ENCODE measurements at places on chromosomes 11 and 22.

- no peak for DNase-seq
These were observed 106.9 kb downstream of the ADAMTS15 start for GRCh38 chr11:130555251-130555841.

GRCh38 chr11:128585498-128586238 lies 1.7 kb downstream of the ETS1 start:
- no peak for DNase-seq

GRCh38 chr11:16239141-16240105 lies 116.9 kb downstream of the SOX6 start:
- peak; percentile 22 for DNase-seq

DNA sequence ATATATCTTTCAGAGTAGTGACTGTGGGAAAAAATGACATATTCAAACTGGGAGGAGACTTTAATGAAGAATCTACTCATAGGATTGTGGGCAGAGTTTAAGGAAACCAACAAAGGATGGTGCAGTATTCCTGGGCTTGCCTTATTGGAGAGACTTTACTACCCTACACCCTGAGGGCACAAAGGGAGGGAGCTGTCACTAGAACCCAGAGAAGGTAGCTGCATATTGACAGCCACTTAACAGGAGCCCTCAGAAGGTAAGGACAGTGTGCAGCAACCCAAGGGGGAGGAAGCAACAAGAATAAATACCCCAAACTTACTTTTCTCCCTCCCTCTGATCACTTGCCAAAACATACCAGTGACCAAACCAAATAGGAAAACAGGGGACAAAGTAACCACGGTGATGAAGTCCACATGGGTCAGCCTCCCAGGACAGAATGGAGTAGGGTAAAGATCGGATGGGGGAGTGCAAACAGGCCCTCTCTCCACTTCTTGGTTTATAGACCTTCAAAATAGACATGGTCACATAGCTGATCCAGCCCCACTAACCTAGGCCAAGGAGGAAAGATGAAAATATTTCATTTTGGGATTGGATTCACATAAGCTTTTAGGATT lies 121.8 kb upstream of the SESN3 start:
- no peak for DNase-seq

DNA sequence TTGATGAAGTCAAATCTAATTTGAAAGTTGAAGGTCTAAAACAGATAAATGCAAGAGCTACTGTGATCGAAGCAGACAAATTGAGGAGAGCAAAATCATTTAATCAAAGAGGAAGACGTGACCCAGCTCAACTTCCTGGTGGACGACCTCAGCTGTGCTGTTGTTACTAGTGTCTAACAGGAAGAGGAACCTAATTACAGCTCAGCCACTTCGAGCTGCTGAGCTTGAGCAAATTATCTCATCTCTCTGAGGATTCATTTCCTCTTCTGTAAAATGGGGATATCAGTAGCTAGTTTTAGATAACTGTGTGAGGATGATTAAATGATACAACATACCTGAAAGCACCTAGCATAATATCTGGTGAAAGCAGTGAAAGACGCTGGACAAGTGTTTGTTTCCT lies 48.6 kb upstream of the OLFML1 start:
- no peak for DNase-seq

DNA sequence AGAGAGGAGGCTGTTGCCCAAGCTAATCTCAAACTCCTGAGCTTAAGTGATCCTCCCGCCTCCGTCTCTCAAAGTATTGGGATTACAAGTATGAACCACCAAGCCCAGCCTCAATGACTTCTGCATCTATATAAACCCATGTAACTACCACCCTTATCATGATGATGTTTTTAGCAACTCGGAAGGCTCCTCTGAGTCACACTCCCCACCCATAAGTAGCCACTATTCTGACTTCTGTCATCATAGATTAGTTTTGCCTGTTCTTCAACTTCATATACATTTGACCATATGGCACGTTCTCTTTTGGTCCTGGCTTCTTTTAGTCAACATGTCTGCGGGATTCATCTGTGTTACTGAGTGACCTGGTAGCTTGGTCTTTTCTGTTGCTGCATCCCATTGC lies 6.4 kb upstream of the FOSL1 start:
- DNase-seq = no peak

DNA sequence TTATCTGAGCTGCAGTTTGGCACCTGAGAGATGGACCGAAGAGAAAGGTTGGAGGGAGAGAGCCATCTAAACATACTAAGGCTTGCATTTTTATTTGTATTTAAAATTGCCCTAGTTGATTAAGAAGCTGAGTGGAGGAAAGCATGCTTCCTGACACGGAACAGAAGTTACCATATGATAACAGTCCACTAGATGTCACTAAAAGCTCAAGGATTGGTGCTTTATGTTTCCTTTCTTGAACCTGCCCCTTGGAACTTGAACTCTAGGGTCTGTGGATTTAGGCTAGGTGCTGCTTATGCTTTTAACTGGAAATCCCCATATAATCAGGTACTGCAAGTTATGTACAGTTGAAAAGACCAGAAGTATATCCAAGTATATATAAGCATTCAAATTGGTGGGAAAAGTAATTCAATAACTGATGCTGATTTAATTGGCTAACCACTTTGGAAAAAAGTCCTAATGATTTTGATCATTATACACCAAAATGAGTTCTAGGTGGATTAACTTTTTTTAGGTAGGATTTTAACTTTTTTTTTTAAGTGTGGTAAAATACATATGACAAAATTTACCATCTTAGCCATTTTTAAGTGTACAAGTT lies 9.5 kb downstream of the RBMXL2 start:
- DNase-seq = peak; percentile 41

GRCh38 chr11:17979770-17980371 lies 33.0 kb downstream of the SERGEF start:
- DNase-seq = peak; percentile 37

Measured in muscle of arm (tissue), 14 donors.